Activated naive CD8-positive, alpha-beta T cell treated with anti-CD3 and anti-CD28 coated beads, Interleukin-2, amount 50 U/mL, for 16 hours (primary cell): ENCODE measurements at places on chromosomes 2 and 18.

DNA sequence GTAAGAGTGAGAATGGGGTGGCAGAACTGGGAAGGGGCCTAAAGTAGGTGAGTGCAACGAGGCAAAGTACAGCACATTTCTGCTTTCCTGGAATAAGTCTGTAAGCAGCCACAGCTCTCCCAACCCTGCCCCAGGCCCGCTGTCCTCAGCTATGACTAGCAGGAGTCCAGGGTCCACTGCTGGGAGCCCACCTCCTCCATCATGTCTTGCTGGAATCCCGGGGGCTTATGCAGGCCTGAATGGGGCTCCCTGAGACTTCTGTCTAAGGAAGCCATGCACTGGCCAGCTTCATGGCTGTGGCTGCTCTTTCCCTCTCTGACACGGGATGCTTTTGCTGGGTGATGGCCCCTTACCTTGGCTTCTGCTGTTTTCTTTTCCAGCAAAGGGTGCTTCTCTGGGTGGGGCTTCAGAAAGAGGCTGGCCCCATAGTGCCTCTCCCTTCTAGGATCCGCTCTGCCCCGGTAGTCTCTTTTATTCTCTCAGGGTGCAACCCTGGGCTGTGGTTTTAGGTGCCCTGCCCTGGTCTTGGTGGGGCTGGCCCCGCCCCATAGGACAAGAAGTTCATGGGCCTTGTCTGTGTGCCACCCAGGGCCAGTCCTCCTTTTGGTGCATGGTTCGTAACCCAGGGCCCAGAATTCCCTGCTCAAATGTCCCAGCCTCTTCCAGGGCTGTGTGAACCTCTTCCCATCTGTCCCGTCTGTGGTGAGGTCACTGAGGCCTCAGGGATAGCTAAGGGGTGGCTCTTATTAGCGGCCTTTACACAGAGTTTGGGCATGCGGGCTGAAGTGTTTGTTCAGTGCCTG is 33.8 kb upstream of the POLE4 start:
- DNase-seq = no peak

- no peak for DNase-seq
Measured at GRCh38 chr2:51710222-51710621, 678.3 kb upstream of the NRXN1 start.

- DNase-seq = no peak
Measured at GRCh38 chr2:34474646-34475045, 875.5 kb upstream of the FAM98A start.

DNA sequence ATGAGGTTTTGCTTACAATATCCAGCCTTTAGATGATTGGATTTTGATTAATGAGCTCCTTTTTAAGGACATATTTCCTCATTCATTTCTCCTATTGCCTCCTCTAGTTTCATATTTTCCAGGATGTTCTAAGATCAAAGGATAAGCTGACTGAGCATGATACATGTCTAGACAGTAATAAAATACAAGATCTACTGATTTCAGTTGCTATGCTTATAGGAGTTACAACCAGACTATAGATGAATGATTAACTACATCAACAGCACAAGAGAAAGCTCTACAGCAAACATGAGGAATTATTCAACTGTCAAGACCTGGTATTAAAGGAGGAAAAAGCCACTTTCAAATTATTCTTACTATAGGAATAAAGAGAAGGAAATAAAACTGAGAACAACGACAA is 85.0 kb upstream of the LINC00305 start:
- DNase-seq = no peak

DNA sequence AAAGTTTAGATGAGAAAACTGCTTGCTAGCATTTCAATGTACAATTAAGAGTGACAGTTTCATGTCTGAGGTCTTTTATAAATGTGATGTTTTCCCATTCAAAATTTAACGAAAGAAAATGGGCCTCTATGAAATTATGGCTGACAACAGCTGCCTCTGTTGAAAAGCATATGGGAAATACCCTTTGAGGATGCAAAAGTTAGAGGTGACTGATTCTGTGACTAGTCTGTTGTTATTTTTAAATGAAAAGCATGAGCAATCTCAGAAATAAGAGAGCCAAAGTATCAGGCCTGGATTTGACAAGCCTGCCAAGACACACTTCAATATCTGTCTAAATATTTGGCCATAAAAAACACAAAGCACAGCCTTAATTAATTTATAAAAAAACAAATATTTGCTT is 580.8 kb downstream of the ERBB4 start:
- DNase-seq = no peak

- no peak for DNase-seq
Measured at GRCh38 chr2:50650403-50650810, 381.5 kb downstream of the NRXN1 start.

- DNase-seq = no peak
Measured at GRCh38 chr2:5834501-5834900, 142.3 kb downstream of the SOX11 start.

GRCh38 chr2:221235941-221236340 is 336.2 kb downstream of the EPHA4 start:
- DNase-seq = no peak

GRCh38 chr2:47675196-47675825 is 107.6 kb upstream of the MSH6 start:
- no peak for DNase-seq

DNA sequence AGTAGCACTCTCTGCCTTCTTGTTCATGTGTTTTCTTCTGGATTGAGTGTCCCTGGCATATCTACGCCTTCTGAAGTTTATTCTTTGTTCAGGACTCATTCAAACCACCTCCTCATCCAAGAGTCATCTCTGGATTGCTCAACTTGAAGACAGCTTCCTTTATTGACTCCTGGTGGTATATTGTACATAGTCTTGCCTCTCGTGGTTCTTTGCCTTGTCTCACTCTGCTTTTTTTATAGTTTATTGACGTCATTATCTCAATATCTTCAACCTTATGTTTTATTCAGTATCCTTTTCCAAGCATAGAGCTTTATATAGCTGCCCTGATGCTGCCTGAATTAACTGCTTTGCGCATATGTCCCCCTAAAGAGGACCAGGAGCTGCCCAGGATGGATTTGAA is 161.7 kb downstream of the INSIG2 start:
- DNase-seq = no peak

GRCh38 chr2:241070811-241071676 is 31.0 kb downstream of the MTERF4 start:
- no peak for DNase-seq

GRCh38 chr2:69946351-69947324 is 14.8 kb downstream of the ASPRV1 start:
- DNase-seq = no peak

DNA sequence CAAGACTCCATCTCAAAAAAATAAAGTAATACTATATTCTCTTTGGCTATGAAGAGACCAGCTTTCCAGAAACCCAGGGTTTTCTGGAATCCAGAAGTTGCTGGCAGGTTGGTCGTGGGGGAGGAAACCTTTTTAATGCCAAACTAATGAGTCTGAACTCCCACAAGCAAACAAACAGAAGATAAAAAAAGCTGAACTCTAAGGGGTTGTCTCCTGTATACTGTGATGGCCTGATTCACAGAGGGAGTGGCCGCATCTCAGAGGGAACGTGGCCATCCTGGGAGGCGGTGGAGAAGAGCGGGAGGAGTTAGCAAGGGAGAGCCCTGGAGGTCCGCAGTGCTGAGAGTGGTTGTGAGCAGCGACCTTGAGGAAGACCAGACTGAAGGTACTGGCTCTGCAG is 36.1 kb downstream of the LIMS1 start:
- no peak for DNase-seq

DNA sequence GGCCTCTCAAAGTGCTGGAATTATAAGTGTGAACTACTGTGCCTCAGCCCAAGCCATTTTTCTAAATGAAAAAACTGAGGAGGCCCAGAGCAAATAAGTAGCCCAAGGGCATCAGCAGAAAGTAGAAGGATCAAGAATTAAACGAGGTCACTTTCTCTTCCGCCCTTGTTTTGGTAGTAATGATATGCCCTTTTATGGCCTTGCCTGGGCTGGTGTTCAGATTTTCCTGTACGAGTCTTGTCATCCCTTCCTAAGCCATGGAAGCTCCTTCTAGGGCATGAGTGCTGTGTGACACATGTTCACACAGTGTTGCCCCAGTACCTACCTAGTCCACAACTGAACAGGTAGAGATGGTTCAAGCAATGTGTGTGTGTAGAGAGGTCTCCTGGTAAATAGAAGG is 6.6 kb downstream of the HPCAL1 start:
- no peak for DNase-seq

GRCh38 chr2:127619203-127619590 is 26.8 kb upstream of the GPR17 start:
- no peak for DNase-seq

DNA sequence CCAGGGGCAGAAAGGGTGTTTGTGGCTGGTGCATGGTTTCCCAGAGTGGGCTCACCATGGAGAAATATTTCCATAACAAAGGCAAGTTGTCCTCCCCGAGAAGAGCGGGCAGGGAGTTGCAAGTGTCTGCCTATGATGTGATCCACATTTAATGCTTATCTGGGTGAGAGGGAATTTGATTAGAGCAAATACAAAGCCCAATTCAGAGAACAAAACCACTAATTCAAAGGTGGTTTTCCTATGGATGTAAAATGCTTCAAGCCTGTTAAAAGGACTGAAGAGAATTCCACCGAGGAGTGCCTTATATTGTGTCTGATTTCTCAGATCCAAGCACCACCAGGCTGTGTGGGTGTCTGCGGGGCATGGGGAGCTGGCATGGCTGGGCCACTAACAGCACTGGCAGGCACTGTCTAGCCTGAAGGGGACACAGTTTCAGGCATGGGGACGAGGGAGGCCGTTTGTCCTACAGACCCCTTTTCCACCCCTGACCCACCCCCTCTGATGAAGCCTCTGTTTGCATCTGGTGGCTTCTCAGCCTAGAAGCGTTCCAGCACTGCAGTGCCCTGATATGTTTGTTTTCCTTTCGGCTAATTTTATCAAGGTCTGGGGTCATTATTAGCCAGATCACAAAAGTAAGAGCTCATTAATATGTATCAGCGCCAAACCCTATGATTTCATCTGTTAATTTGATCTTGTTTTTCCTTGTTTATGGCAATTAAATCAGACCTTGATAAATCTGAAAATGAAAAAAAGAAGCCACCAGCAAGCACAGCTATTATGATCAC is 357.3 kb downstream of the HRH4 start:
- no peak for DNase-seq

DNA sequence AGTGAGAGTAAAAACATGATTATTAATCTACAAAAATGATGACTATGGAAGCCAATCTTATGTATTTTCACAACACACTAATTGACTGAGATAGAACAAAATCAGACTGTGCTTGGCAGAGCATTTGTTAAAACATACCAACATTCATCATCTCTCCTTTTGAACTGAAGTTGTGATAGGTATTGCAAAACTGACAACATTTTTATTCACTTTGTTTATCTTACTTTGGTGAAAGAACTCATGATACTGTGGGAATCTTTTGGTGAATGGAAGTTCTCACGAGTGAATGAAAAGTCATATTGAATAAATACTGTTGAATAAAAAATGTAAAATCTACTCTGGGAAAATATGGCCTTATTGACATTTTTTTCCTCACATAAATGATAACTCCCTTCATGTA is 1430.2 kb upstream of the PIK3C3 start:
- DNase-seq = no peak

DNA sequence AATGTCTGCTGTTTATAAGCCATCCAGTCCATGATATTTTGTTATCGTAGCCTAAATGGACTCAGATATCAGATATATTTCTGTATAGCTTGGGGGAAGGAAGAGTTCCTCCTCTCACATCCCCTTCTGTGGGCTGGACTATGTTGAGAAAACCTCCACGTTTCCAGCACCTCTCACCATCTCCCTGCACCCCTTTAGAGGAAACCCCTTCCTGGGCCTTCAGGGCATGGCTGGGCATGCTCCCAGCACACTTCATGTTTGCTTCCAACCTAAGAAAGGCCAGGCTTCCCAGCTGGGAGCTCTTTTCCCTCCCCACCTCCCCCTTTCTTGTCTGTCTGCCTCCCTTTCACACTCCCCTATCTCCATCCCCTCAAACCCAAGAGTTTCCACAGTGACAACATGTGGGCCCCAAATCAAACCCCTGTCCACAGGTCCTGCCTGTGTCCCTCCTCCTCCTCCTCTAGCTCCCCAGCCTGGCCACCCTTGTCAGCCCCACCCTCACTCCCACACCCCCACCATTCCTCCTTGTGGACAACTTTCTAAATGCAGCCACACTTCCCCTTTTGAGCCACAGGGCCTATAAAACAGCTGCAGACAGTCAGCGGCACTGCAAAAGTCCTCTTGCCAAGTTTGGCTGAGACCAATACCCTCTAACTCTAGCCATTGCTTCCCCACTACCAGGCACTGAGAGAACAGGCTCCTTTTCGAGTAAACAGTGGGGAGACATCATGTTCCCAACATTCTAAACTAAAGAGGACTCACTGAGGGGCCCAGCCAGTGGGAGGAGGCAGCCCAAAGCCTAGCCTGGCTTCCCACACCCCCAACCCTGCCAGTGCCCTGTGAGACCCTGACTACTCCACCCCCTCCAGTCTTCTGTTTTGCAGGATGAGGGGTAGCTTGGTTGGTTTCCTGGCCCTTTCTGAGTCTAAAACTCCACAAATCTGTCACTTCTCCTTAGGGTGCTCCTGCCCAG is 120.5 kb downstream of the ZFP36L2 start:
- no peak for DNase-seq

GRCh38 chr2:128874608-128875007 is 555.9 kb upstream of the HS6ST1 start:
- no peak for DNase-seq

DNA sequence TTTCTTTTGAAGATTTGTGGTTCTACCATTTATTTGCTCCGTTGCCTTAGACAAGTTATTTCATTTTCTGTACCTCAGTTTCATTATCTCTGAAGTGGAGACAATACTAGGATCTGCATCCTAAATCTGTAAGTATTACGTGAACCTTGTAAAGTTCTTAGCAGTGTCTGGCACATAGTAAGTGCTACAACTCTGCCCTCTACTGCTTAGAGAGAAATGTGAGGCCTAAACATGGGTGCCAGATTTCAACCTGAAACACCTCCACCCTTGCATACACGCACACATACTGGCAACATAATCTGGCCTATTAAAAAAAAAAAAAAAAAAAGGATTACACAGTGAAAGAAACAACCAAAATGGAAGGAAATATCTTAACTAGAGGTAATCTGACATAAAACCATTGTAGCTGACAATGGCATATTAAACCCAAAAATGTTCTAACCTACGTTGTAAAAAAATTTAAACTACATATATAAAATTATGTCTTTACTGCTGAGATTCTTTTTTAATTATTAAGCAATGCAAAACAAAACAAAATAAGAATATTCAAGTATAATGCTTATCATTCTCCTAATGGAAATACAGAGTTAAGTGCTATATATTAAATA is 132.6 kb downstream of the MAP2 start:
- DNase-seq = no peak
